ENCODE measurements at places on chromosomes 6 and 20. TPM values are rescaled to one million over a fixed set of nuclear protein-coding genes. Genes with fewer than 3 reads are reported as not detected.

TMC2 gene
- total RNA-seq = not detected

GRCh38 chr6:35090734-35091133, 50.4 kb downstream of the TCP11 start:
- no peaks in the 10 kb centered on the region for H3K27me3 ChIP-seq
- no peaks in the 10 kb centered on the region for H3K36me3 ChIP-seq
- DNase-seq = no peak
- no peaks in the 10 kb centered on the region for H3K4me1 ChIP-seq
- no peak overlapping the region for H3K27ac ChIP-seq

DNA sequence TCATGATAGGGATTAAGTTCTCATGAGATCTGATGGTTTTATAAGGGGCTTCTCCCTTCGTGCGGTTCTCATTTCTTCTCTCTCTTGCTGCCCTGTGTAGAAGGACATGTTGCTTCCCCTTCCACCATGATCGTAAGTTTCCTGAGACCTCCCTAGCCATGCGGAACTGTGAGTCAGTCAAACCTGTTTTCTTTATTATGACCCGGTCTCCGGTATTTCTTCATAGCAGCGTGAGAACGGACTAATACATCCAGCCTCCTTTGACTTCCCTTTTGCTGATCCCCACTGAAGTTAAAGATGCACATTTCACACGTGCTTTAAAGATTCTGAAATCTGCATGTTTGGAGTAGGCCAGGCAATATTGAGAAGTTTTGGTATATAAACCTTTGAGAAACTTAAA, 543.1 kb downstream of the PRKN start:
- DNase-seq = no peak
- no peaks in the 10 kb centered on the region for H3K36me3 ChIP-seq
- no peak overlapping the region for H3K27ac ChIP-seq

SLC32A1 gene
- total RNA-seq = not detected

TCF19 gene
- 15.4 TPM for total RNA-seq

- no peaks in the 10 kb centered on the region for H3K36me3 ChIP-seq
- no peak overlapping the region for H3K4me3 ChIP-seq
- no peak for DNase-seq
- H3K27ac ChIP-seq = no peak overlapping the region
Observed at GRCh38 chr6:169959136-169960002, 207.9 kb downstream of the ERMARD start.

DNA sequence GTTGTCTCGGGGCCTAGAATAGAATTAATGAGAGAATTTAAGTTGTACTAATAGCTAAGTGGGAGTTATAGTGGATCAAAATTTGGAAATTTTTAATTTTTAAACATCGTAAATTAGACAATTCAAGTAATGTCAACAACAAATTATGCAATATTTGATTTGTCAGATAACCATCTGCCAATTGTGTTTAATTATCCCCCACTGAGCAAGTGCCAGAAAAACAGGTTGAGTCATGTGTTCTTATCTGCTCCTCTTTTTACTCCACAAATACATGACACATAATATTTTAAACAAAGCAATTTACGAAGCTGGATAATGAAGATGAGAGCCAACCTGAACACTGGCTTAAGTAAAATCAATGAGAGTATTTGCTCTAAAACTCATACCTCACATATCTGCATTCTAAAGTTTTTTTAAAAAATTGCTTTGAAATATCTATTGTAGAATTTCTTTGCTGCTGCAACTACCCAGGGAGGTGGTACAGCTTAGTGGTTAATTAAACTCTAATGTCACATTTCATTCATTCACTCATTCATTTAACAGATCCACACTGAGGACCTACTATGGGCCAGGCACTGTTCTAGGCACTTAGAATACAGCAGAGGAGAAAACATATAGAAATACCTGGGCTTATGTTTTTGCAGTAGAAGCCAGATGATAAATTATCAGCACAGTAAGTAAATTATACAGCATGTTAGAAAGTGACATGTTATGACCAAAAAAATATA, 57.1 kb upstream of the MAP7 start:
- no peaks in the 10 kb centered on the region for H3K27me3 ChIP-seq
- DNase-seq = no peak
- H3K27ac ChIP-seq = peak overlapping the region; percentile 13

GRCh38 chr6:7617801-7618764, 28.1 kb downstream of the SNRNP48 start:
- no peak overlapping the region for H3K4me3 ChIP-seq
- H3K27ac ChIP-seq = no peak overlapping the region
- DNase-seq = no peak
- no peaks in the 10 kb centered on the region for H3K27me3 ChIP-seq
- peaks cover 2% of the 10 kb centered on the region for H3K4me1 ChIP-seq

- no peak overlapping the region for H3K4me3 ChIP-seq
- DNase-seq = no peak
- H3K36me3 ChIP-seq = no peaks in the 10 kb centered on the region
- peaks cover 15% of the 10 kb centered on the region for H3K27me3 ChIP-seq
- no peaks in the 10 kb centered on the region for H3K4me1 ChIP-seq
Observed at GRCh38 chr20:24497851-24498250, 28.4 kb downstream of the SYNDIG1 start.

DNA sequence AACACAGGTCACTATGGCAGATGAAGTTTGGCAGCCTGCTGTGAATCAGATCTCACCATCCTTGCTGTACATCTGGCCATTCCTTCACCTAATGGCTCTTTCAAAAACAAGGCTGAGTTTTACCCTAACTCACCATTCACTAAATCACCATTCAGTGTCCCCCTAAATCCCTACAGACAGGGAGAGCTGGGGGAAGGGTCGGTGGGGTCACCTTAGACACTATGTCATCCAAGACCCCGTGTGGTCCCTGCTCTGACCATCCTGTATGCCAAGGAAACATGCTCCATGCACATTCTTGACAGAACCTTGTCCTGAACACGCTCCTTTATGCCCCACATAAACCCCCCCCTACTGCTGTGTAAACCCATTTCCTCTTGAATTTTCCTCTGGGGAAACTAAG, 31.8 kb upstream of the IL17A start:
- H3K4me1 ChIP-seq = no peaks in the 10 kb centered on the region
- H3K27ac ChIP-seq = no peak overlapping the region
- no peak for DNase-seq
- H3K27me3 ChIP-seq = peaks cover 5% of the 10 kb centered on the region
- H3K36me3 ChIP-seq = no peaks in the 10 kb centered on the region

DNA sequence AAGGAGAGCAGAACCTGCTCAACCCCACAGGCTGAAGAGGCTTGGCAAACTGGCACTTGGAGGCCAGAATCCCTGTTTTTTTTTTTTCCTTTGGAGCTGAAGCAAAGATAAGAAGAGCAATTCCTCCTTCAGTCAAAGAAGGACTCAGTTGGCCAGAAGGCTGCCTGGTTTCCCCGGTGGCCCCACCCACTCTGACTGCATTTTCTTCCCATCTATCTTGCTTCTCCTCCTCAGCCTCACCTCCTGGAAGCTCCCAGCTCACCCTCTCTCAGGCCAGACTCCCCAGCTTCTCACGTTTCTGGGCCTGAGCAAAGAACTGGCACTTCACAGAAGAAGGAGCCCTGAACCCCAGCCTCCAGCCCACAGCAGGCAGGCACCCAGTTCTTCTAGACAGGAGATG, 2.4 kb downstream of the LRFN2 start:
- DNase-seq = no peak
- no peaks in the 10 kb centered on the region for H3K4me1 ChIP-seq
- peaks cover 9% of the 10 kb centered on the region for H3K27me3 ChIP-seq
- H3K36me3 ChIP-seq = no peaks in the 10 kb centered on the region

FOXF2 gene
- not detected for total RNA-seq

GRCh38 chr20:18190338-18191233, 52.9 kb downstream of the KAT14 start:
- DNase-seq = no peak
- H3K27ac ChIP-seq = no peak overlapping the region
- H3K4me3 ChIP-seq = no peak overlapping the region
- no peaks in the 10 kb centered on the region for H3K27me3 ChIP-seq
- no peaks in the 10 kb centered on the region for H3K4me1 ChIP-seq

Data from HCT116 (cell line).